Femur (tissue), 1 donor: ENCODE measurements at places on chromosomes 5 and 9.

- no peak for DNase-seq
Measured at GRCh38 chr9:77898864-77899263, 132.7 kb downstream of the GNAQ start.

- DNase-seq: peak; percentile 46
Measured at GRCh38 chr9:126860757-126861466, 473 bp downstream of the ZBTB34 start.

DNA sequence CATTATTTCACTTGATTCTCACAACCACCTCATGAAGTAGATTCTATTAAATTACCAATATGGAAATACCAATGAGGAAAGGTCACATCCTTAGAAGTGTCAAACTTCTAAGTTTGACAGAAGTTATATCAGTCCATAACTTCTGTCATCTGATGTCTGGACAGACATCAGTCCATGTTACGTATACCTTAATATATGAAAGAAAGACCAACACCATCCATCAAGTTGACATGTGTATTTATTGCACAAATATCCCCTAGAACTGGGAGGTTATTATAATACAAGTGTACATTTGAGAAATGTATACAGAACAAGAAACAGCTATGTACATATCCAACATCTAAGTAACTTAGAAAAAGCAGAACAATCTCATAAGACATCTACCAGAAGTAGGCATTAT, 6.5 kb upstream of the RAPGEF6 start:
- DNase-seq: no peak

DNA sequence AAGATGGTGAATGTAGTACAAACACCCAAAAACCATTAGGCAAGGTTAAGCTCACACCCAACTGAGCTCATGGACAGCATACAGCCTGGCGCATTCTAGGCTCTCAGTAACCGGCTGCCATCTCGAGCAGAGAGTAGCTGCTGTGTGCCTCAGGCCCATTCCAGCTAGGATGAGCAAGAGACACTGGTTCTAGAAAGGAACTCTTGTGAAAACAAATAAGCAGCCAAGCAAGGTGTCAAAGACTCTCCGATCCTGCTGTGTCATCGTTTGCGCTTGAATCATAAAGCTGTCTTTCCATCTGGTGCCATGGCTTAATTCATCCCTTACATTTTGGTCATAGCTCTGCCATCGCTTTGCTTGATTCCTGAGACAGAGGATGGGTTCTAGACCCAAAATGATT, 135.4 kb upstream of the MSX2 start:
- no peak for DNase-seq
